ENCODE measurements at places on chromosomes 16 and 17.

DNA sequence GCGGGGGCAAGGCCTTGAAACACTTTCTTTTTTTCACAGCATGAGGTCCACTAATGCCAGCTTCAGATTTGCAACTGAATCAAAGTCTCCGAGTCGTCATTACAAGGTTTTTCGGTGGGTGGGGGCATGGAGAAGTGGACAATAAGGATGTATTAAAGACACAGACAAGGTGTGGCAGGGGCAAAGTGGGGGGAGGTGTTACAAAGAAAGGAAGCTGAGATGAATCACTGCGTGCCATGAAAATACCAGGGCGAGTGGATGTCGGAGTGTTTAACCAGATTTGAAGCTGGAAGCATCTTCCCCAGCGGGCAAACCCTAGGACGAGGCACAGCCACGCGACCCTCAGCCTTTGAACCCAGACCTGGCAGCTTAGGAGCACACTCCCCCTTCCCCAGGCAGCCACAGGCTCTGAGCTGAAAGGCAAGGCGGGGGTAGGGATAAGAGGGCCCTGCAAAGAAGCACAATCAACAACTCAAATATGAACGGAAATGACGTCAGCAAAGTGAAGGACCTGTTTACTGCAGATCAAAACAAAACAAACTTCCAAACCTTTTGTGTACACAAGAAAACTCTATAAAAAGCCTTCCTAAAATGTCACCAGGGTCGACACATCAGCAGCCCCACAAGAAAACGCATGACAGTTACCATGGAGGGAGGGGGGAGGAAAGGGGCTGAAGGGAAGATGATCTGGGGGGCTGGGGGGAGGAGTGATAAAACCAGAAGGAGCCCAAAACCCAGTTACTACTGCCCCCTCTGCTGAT is 5.6 kb upstream of the ZFHX3 start:
- DNase-seq = peak; percentile 45

GRCh38 chr16:17027488-17028129 is 443.2 kb downstream of the XYLT1 start:
- DNase-seq = no peak

DNA sequence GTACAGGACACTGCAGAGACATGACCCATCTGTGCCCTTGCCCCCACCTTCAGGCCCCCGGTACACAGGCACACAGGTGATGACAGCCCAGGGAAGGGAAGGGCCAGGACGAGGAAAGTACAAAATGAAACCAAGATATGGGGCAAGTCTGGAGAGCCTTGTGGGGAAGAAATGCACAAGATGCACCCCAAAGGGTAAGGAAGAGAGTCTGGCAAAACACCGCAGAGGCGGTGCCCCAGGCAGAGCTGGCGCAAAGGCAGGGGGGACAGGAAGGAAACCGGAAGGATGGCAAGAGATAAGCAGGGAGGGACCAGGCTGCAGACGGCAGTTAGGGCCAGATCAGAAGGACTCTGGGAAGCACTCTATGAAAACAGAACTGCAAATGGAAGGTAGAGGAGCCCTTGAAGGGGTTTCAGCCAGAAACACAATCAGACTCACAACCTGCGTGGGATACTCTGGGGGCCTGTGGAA is 81.4 kb downstream of the SLC39A11 start:
- DNase-seq = no peak

- DNase-seq = no peak
Observed at GRCh38 chr16:27251541-27252205, 16.9 kb downstream of the NSMCE1 start.

GRCh38 chr17:38428112-38428642 is at the start of gene ARHGAP23:
Gene ARHGAP23, plus strand, starts transcription at chr17:38428464. Its CDS starts 22 bp downstream, at chr17:38428486.
- DNase-seq = peak; percentile 25

GRCh38 chr17:35376245-35376644 is 2.8 kb upstream of the SLFN11 start:
- no peak for DNase-seq

- peak; percentile 52 for DNase-seq
Observed at GRCh38 chr17:81231121-81231645, 7.7 kb downstream of the TEPSIN start.

DNA sequence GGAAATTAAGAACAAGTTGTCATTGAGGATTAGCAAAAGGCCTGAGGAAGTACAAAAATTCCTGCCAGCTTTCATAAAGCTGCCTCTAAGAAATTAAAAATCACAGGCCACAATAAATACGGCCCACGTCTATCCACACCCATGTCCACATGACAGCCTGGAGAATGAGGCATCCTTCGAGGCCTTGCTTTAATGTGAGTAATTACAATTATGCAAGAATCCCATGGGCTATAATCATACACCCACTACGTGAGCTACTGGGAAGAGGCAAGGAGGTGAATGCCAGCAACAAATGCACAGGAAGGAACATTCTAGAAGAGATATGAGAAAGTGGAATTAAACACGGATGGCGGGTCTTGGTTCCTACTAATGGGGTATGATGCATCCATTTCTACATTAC is 65.4 kb upstream of the ZFHX3 start:
- no peak for DNase-seq

- peak; percentile 80 for DNase-seq
Observed at GRCh38 chr16:89708481-89708931, 7.0 kb upstream of the SPATA2L start.

GRCh38 chr17:80363518-80364090 is 51.4 kb upstream of the ENDOV start:
- no peak for DNase-seq
